ENCODE measurements at places on chromosomes 16 and 17.

- DNase-seq, result no peak
Measured at GRCh38 chr16:61313931-61314330, 722.3 kb downstream of the CDH8 start.

GRCh38 chr16:66521951-66522771 is 27.8 kb downstream of the TK2 start:
- DNase-seq, result no peak

DNA sequence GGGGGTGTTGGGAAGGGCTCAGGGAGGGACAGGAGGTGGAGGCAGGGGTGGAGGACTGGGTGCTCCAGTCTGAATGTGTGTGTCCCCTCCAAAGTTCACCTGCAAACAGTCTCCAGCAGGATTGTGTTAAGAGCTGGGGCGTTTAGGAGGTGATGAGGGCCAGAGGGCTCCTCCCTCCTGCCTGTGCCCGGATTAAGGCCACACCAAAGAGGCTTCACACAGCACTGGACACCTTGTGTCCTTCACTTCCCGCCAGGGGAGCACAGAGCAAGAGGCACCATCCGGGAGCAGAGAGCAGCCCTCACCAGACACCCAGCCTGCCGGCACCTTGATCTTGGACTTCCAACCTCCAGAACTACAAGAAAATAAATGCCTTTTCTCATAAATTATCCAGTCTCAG is 30.2 kb upstream of the ENPP7 start:
- no peak for DNase-seq

GRCh38 chr16:89545831-89546574 is 14.5 kb upstream of the RPL13 start:
- no peak for DNase-seq

DNA sequence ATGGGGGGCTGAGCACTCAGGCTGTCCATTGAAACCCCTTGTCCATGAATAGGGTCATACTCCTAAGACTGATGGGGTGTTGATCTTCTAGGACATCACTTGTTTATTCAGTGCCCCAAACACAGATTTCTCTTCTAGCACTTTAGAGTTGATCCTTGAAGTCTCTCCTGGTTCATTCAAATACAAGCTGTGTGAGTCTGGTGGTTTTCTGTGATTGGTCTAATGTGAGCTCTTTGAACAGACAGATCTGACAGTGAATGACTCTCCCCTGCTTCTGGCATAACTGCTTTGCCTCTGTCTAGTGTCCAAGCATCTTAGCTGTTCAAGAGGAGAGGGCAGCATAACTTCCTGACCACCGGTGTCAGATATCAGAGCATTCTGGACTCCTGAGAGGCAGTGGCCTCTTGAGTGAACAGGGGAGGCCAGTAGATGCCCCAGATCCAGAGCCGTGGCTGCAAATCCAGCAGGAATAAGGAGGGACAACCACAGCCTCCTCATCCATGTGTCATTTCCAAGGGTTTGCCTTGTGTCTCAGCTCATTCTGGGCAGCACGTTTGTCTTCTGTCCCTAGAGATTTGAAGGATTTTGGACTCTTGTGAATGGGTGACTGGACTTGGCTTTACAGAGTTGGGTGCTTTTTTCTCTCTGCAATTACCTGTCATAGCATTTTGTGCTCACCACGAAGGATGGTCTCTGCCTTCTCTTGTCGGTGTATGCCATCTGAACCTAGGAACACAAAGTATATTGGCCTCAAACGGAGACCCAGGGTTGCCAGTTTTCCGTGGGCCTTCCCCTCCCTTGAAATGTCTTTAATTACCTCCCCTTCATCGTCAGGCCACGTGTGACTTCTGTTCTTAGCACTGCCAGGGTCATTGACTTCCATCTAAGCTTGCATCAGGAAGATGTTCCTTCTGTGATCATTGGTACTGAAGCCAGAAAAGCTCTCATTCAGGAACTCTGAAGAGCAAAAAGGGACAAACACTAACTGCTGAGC is 13.9 kb upstream of the CLEC18C start:
- DNase-seq, result peak; percentile 7

DNA sequence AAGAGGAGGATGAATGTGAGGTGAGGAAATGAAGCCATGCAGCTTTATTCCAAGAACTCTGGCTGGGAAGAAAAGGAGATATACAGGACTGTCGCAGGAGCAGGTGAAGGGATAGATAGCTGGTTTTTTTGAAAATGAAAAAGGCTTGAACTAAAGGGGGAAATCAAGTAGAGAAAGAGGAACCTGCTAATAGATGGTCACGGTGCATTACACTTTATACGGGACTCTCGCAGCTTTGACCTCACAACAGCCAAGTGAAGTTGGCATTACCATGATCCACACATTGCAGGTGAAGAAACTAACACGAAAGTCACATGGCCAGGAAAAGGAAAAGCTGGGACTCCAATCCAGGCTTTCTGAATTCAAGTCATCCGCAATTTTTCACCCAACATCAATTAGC is 86.9 kb downstream of the HS3ST2 start:
- no peak for DNase-seq

DNA sequence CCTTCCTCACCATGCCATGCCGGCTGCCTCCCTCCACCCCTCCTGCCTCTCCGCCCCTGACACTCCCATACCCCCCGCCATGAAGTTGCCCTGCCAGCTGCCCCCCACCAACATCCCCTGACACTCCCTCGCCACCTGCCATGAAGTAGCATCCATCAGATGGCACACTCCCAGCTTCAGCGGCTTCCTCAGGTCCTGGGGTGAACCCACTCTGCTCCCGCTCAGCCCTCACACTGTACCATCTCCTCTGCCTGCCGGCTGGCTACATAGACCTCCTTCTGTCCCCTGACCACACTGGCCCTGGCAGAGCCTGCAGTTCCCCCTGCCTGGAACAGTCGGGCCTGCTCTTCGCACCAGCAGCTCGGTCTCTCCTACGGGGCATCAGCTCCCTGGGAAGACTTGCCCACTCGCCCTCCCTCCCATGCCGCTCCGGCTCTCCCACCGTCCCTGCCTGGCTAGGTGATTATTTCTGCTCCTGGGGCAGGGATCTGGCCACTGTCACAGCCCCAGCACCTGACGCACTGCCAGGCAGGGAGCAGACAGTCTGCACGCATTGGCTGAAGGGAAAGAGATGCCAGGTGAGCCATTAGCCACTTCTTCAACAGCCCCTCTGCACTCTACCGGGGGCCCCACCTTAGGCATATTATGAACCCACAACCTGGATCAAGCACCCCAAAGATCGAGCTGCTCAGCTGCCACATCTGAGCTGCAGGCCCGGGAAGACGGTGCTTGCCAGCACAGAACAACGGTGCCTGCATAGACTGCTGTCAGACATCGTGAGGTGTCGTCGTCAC is 9.0 kb downstream of the CANT1 start:
- no peak for DNase-seq

- DNase-seq, result no peak
Measured at GRCh38 chr17:31824766-31825360, 34.2 kb downstream of the COPRS start.

DNA sequence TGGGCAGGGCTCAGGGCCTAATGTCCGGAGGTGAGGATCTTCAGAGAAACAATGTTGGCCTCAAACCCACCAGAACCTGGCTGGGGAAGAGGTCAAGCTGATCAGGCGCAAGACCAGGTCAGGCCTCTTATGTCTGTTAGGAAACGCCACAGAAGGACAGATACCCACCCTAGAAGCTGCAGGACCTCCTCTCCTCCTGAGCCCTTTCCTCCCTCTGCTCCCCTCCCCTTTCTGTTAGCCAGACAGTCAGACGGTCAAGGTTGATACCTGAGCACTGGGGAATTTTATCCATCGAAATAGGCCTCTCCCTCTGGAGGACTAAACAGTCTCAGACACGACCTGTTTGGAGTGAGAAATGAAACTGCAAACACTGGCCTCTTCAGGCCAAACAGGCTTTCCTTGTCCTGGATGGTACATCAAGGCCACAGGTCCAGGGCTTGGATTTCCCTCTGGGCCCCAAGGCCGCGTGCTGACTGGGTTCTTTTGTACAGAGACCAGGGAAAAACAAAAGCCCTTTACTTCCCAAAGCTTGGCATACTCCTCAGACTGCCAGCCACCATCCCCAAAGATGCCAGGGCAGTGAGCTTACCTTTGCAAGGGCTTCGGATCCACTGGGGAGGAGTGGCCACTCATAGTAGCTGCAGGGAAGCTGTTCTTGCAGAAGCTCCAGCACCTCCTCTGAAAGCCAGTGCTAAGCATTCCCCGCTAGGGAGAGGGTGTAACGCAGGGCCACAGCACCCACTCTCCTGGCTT is 135.8 kb downstream of the CCDC182 start:
- no peak for DNase-seq

DNA sequence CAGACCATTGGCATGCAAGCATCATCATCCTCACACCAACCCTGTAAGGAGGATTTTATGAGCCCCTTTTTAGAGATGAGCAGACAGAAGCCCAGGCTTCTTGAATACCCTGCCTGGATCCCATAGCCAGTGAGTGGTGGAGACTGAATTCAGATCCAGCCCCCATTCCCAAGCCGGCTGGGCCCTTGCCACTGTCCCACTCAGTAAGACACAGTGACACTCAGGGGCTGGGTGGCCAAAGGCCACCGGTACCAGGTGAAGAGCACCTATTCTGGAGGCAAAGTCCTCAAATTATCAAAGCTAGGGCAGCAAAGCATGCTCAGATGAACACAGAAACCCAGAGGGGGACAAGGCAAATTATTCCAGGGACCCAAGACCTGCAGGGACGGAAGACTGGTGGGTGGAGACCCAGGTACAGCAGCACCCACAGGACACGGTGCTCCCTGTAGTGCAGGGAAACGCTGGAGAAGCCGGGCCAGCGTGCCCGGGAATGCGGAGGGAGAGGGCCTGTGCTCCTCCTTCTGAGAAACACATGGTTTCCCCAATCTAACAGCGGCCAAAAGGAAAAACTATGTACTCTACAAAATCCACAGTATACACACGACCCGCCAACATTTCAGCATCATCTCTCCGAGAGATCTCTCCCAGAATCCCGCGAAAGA is 33.2 kb upstream of the CRHR1 start:
- no peak for DNase-seq

DNA sequence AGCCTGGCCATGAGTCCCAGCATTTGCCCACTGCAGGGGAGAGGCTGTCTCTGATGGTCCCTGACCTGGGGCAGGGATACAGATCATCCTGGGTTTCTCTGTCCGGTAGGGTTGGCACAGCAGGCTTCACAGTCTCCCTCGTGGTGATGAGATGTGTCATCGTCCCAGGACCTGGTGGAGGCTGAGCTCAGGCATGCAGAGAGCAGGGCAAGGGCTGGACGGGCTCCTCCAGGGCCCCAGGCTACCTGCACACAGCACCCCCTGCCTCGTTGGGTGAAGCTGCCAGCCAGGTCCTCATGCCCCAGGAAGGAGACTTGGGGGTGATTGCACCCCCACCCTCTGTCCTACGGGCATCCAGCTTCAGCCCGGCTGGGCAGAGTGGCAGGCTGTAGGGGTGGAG is 155.8 kb upstream of the GSE1 start:
- no peak for DNase-seq

DNA sequence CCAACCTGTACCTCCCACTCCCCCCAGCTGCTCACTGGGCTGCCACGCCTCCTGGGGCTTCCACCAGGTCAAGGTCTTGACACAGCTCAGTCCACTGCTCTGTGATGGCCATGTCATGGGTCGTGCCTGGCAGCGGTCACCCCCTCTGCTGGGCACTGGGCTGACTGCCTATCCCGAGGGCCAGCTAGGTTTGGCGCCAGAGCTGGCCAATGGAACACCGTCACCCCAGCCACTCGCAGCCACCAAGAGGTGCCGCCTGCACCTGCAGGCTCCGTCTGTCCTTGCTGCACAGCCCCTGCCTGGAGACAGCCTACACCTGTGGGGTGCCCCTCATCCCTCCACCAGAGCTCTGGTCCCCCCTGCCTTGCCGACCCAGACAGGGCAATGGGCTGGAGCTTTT is 4.5 kb upstream of the RAB40C start:
- DNase-seq, result peak; percentile 24

- no peak for DNase-seq
Measured at GRCh38 chr17:21194226-21194625, 19.7 kb downstream of the TMEM11 start.

DNA sequence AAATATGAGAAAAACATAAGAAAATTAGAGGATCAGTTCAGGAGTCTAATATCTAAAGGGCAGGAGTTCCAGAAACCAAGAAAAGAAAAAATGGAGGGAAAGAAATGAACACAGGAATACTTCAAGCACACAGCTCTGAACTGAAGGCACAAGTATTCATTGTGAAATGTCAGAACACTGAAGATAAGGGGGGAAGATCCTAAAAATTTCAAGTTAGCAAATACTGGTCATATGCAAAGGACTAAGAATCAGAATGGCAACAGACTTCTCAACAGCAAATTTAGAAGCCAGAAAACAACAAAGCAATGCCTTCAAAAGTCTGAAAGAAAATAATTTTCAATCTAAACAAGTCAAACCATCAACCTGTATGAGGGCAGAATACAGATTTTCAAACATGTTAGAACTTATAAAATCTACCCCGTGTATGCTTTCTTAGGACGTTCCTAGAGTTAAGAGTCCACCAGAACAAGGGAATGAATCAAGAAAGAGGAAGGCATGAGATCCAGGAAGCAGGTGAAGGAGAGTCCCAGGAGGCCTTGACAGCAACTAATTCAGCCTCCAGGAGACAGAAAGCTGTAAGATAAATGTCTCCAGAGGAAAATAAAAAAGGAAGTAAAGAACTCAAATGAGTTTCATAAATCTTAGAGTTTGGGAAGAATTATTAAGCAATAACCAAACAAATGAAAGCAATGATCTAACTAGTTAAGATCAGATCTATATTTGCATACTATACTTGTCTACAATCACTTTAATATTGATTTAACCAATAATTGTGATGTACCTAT is 2.8 kb downstream of the BRD7 start:
- DNase-seq, result no peak

Measured in hematopoietic multipotent progenitor cell treated with erythropoietin and hydrocortisone succinate and interleukin-3 and kit ligand, for 17 days (in vitro differentiated cells).